ENCODE measurements at places on chromosomes 13 and 19.

GRCh38 chr19:30630289-30631032 lies 258.3 kb downstream of the ZNF536 start:
- no peak for DNase-seq

DNA sequence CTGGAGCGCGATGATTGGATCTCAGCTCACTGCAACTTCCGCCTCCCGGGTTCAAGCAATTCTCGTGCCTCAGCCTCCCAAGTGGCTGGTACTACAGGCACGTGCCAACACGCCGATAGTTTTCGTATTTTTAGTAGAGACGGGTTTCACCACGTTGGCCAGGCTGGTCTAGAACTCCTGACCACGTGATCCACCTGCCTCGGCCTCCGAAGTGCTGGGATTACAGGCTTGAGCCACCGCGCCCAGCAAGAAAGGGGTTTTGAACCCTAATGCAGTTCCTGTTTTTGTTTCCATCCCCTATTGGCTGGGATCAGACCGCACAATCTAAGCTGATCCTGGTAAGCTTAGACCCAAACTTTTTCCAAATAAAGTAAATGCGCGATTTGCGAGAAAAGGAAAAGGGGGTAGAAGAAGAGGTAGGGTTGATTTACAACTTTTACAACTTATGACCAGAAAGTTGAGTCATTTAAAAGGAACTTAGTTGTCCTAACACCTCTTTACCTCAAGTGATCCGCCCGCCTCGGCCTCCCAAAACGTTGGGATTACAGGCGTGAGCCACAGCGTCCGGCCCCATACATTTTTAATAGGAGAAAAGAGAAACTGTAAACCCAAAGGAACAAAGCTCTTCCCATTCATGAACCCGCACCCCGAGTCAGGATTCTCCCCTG lies 764 bp downstream of the ZNF626 start:
- no peak for DNase-seq

DNA sequence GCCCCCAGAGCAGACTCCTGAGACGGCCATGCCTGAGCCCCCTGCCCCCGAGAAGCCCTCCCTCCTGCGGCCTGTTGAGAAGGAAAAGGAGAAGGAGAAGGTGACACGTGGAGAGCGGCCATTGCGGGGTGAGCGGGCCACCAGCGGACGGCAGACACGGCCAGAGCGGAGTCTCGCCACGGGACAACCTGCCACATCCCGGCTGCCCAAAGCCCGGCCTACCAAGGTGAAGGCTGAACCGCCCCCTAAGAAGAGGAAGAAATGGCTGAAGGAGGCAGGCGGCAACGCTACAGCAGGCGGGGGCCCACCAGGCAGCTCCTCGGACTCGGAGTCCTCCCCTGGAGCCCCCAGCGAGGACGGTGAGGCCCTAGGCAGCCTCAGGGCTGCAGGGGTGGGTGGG lies 24.1 kb downstream of the RRAS start:
- DNase-seq = no peak

DNA sequence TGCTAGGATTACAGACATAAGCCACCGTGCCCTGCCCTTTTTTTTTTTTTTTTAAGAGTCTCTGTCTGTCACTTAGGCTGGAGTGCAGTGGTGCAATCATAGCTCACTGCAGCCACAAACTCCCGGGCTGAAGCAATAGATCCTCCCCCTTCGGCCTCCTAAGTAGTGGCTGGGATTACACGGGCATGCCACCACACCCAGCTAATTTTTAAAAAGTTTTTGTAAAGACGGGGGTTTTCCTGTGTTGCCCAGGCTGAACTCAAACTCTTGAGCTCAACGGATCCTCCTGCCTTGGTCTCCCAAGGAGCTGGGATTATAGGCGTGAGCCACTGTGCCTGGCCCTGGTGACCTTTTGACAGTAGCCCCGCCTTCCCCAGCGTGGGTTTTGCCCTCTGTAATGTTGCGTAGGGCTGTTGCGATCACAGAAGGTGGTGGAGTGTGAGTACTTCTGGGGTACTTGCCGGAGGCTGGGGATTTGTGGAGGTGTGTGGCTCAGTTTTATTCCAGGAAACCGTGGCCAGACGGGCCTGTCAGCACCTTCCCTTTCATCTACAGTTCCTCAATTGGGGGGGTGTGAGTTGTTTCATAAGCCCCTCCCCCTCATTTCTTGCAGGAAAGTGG lies 11.6 kb upstream of the RETN start:
- no peak for DNase-seq

DNA sequence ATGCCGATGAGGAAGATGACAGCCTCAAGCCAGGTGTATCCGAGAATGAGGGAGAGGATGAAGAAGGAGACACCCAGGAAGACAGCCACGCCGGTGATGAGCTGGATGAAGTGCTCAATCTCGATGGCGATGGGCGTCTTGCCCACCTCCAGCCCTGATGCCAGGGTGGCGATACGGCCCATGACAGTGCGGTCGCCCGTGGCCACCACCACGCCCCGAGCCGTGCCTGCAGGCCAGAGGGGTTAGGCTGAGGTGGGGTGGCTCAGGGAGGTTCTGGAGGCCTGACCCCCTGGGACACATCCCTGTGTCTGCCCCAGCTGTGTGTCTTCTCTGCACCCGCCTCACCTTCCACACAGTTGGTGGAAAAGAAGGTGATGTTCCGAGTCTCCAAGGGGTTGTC lies 9.1 kb downstream of the ATP1A3 start:
- DNase-seq = no peak

DNA sequence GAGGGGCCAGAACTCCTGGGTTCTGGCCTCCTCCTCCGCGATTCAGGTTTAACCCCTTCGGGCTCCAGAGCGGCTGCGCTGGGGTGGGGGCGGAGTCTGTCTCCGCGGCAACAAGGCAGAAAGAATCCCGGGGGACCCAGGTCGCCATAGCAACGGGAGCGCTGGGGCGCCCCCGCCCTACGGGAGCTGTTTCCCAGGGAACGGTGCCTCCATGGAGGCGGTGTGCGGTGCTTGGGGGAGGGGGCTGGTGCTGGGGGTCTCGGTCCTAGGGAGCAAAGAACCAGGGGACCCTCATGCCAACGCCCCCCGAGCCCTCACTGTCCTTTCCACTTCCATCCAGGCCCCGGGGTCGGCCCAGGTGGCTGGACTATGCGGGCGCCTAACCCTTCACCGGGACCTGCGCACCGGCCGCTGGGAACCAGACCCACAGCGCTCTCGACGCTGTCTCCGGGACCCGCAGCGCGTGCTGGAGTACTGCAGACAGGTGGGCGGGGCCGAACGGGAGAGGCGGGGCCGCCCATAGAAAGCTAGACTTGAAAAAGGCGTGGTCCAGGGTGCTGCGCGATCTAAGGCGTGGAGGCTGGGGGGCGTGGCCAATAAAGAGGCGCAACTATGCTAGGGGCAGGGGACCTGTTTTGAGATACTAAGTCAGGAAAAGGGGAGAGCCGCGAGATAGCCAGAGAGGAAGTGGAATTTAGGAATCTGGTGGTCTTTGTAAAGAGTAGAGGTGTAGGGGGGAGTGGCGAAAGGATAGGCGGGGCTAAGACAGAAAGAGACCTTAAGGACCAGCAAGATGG lies 1.2 kb downstream of the APLP1 start:
- peak; percentile 68 for DNase-seq

- no peak for DNase-seq
These were observed 15.7 kb downstream of the PTPRS start for GRCh38 chr19:5324947-5325346.

GRCh38 chr13:93562676-93563075 lies 336.1 kb downstream of the GPC6 start:
- no peak for DNase-seq

GRCh38 chr19:4673216-4673615 lies 3.1 kb upstream of the MYDGF start:
- DNase-seq = no peak

- DNase-seq = no peak
These were observed 21.7 kb downstream of the AKAP8 start for GRCh38 chr19:15357906-15358305.

GRCh38 chr13:94765814-94766213 lies 53.5 kb upstream of the SOX21 start:
- DNase-seq = no peak

DNA sequence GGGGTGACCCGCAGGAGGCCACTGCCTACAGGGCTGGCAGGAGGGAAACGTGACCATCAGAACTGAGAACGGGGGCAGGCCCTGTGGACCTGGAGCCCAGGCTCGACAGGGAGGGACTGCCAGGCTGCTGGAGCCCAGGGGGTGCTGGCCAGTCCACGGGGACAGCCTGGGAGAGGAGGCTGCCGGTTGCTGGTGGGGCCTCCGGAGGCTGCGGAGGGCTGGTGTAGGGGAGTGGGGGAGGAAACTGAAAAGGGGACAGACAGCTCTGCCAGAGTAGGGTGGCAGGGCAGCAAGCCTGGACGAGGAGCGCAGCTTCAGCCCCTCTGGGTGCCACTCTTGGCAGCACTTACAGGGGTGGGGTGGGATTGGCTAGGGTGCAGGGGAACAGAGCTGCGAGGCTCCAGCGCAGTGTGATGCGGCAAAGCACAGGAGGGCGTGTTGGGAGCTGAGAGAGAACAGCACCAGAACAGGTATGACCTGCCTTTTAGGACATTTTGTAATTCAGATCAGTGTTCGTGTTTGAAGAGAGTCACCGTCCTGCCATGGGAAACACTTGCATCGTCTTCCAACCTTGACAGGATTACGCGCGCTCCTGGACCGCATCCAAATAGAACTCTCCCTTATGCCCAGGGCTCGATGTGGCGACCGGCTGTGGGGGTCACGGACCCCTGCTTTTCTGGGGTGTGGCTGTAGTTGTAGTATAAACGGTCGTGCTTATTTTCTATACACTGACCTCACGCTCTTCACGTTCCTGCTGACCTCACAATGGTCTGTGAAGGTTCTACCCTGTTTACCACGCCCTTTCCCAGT lies 19.9 kb upstream of the ARHGEF7 start:
- no peak for DNase-seq

DNA sequence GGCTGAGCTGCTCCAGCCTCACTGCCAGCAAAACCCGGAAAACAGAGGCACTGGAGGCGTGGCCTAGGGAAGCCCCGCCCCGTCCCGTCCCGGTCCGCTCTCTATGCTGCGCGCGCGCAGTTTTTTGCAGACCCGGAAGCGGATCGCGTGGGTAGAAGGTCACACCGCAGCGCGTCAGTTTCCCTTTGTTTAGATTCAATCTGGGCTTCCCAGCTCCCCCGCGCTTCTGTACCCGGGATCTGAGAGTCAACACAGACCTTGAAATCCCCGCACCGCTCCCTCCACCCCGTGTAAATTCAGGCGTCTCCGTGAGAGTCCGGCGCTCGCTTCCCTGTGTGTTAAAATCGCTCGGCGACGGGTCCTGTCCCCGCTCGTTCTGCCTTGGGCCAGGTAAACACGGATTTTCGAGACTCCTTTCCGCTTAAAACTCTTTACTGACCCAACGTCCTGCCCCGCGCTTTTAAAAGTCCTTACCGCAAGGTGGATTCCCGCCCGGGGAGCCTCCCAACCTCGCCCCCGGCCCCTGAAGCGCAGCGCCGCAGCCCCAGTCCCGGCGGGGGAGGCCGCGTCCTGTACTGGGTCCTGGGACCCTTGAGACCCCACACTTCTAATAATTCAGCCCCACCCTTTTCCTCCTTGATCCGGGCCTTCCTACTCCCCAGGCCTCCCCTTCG lies at the start of gene ZNF610:
Gene ZNF610, plus strand, starts transcription at position 127 of the 674 bp plus-strand sequence. CDS start 12,930 bp downstream, outside the sequence.
- peak; percentile 50 for DNase-seq

DNA sequence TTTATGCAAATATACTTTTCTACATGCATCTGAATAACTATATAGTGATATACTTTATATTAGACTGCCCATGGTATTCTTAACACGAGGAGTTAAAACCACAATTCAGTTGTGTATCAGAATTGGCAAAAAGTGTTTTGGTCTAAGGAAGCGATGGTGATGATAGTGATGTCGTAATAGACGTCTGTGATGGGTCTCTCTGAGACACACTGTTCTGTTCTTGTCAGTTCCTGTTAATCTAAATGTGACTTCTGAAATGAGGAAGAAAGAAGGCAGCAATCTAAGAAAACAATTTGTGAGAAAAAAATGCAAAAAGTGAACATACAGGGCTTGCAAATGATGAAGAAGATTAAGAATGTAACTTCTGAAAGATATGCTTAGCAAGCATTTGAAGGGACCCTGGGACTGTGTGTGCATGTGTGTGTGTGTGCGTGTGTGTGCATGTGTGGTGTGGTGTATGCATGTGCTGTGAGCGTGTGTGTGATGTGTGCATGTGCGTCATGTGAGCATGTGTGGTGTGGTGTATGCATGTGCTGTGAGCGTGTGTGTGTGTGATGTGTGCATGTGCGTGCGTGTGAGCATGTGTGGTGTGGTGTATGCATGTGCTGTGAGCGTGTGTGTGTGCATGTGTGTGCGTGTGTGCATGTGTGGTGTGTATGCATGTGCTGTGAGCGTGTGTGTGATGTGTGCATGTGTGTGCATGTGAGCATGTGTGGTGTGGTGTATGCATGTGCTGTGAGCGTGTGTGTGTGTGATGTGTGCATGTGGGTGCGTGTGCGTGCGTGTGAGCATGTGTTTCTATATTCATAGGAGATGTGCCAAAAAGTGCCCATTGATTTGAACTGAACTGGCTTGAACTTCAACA lies 131.8 kb downstream of the IRS2 start:
- DNase-seq = no peak

- no peak for DNase-seq
These were observed 17.2 kb downstream of the BLOC1S3 start for GRCh38 chr19:45195764-45196163.

DNA sequence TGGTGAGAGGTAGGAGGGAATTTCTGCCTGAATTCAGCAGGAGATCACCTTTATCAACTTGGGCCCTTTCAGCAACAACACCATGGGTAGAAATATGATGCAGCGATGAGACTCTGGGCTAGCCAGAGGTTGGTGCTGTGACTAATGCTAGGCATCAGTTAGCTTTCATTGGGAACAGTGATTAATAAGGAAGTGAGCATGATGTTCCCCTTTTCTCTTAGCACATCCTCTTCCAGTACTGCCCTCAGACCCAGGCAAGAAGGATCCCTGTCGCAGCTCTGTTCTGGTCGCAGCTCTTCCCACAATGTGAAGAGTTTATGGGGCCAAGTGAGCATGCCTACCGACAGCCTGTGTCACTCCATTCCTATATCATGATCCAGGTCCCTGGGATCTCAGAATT lies 100.5 kb downstream of the FLT1 start:
- no peak for DNase-seq

- no peak for DNase-seq
These were observed 146.2 kb downstream of the ABCC4 start for GRCh38 chr13:95155093-95155492.

DNA sequence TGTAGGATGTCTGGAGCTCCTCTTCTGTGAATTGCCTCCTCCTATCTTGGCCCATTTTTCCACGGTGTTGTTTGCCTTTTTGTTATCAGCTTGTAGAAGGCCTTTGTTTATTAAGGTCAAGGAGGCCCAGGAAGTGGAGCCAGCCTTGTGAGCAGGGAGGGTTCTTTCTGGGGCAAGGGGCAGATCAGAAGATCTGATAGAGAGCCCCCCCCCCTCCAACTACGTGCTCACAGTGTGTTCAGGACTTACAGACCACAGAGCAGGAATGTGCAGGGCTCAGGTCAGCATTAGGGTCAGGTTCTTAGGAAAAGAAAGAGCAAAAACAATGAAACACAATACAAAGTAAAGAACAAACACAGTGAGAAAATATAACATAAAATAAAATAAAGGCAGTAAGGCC lies 59.4 kb downstream of the CCNE1 start:
- DNase-seq = no peak

GRCh38 chr19:40831502-40832430 lies 18.5 kb downstream of the CYP2A6 start:
- no peak for DNase-seq

Data from GM12892 (cell line).